SJCRH30 (cell line): ENCODE measurements at places on chromosomes 12 and 14. TPM values are rescaled to one million over a fixed set of nuclear protein-coding genes. Genes with fewer than 3 reads are reported as not detected.

GRCh38 chr12:112905451-112906089 lies 1.2 kb upstream of the OAS1 start:
- no peak for DNase-seq

GRCh38 chr14:51783765-51784164 lies 76.6 kb upstream of the GNG2 start:
- DNase-seq = no peak

The GPR132 gene
- 0.40 and 0.63 TPM in 2 replicates for total RNA-seq

DNA sequence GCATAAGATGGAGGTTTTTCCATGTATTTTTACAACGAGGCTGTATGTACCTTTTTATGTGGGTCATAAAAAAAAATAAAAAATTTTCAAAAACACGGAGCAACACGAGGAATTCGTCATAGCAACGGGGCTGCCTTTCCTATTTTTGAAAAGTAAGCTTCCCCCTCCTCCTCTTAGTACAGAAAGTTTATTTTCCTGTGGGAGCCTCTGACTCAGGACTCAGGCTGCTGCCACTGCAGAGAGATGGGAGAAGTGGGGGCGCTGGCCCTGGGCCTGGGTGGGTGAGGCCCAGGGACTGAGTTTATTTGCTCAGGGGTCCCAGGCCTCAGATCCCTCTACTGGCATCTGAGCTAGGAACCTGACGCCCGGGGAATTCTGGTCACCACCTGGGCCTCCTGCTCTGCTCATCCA lies 10.2 kb upstream of the CMKLR1 start:
- no peak for DNase-seq

DNA sequence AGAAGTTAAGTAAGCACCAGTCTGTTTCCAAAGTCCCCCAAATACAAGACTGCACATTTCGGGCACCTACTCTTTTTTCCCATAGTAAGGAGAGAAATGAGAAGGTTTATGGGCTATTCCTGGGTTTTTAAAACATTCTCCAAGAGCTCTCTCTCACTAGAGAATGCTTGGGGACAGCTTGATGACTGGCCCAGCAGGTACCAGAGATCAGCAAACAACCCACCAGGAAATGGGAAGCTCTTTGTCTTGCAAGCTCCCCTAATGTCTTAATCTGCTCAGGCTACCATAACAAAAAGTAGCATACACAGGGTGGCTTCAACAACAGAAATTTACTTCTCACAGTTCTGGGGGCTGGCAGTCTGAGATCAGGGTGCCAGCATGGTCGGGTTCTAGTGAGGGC lies 41.8 kb upstream of the CRY1 start:
- no peak for DNase-seq

The KLHL33 gene
- total RNA-seq = not detected in 2 replicates

- no peak for DNase-seq
Measured at GRCh38 chr14:69685218-69685616, 73.8 kb downstream of the SUSD6 start.

The KCNC2 gene
- total RNA-seq = not detected in 2 replicates

GRCh38 chr12:4710113-4710512 lies 10.1 kb upstream of the GALNT8 start:
- no peak for DNase-seq

The MUCL1 gene
- not detected in 2 replicates for total RNA-seq

DNA sequence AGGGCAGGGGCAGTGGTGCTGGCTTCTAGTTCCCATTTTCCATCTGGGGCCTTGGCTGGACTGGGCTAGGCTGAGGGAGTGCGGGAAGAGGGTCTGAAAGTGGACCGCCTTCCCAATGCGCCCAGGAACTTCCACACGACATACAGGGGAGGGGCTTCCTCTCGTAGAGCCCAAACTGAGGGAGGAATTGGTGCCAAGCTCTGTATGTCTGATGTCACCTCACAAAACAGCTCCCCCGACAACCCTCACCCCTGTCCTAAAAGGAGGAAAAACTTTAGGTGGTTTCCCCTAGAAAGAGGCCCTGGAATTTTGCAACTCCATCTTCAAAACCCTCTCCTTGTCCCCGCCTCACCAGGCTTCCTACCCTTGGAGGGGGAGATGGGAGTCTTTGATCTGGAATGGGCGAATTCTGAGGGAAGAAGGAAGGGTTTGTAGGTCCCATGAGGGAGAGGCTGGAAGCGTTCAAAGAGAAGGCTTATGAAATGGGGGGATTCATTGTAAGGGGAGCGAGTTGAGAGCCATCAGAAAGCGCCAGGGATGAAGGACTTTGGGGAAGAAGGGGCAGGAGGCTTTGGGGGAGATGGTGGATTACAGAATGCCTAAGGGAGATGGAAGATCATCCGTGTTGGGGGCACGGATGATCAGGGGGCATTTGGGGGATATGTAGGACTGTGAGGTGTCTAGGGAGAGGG lies 844 bp downstream of the GLTP start:
- DNase-seq = no peak

The CACNA1C gene
- not detected in 2 replicates for total RNA-seq

DNA sequence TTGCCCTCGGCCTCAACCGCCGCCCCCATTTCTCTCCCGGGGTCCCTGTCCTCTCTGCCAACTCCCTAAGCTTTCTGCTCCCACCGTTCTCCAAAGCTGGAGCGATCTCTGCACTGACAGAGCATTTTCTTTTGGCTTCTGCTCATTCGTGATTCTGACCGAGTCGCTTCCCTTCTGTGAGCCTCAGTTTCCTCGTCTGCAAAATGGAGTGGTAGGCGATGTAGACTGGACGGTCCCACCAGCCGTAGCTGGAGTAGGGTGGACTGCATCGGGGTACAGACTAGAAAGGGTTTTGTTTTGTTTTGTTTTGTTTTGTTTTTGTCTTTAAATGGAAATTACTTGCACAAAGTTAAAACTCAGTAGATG lies 2.4 kb downstream of the VSX2 start:
- DNase-seq = no peak

DNA sequence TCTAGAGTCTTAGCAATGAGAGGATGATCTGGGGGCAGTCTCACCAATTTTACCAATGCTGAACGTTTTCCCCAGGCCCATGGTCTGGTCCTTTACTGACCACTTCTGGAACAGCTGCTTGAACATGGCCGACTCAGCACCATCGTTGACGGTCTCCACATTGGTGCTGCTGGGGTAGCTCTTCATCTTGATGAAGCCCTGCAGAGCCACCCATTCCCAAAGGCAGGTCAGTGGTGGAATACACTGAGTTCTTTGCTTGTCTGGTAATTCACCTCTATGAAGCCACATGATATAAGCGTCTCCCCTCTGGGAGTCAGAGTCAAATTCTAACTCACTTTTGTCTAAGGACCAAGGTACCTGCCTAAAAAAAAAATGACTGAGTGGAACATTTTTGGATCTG lies 10.2 kb downstream of the AVIL start:
- DNase-seq = no peak

DNA sequence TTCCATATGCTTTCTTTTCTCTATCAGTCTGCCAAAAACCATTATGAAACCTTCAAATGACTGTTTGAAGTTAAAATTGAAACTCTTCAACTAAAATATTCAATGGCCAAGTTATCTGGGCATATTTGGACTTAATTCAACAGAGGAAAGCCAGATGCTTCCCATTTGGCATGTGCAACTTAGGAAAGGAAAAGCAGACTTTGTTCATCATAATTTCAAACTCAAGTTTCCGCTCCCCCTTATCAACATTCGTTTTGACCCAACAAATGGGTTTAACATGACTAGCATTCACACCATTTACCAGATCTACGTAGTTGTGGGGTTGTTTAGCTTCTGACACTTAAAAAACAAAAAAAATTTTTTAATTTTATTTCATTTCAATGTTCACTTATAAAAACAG lies 75.7 kb downstream of the PLEKHG7 start:
- DNase-seq = no peak

GRCh38 chr14:68216079-68216478 lies 396.5 kb downstream of the RAD51B start:
- DNase-seq = no peak

- DNase-seq = peak; percentile 60
Measured at GRCh38 chr12:52202361-52203078, 10.7 kb upstream of the KRT80 start.

- DNase-seq = no peak
Measured at GRCh38 chr14:38989922-38990546, 113.0 kb downstream of the SEC23A start.

- DNase-seq = no peak
Measured at GRCh38 chr14:94907626-94908261, 137.8 kb upstream of the GSC start.

The CYP27B1 gene
- total RNA-seq = 72.6 and 97.4 TPM in 2 replicates

The FSCB gene
- not detected in 2 replicates for total RNA-seq

DNA sequence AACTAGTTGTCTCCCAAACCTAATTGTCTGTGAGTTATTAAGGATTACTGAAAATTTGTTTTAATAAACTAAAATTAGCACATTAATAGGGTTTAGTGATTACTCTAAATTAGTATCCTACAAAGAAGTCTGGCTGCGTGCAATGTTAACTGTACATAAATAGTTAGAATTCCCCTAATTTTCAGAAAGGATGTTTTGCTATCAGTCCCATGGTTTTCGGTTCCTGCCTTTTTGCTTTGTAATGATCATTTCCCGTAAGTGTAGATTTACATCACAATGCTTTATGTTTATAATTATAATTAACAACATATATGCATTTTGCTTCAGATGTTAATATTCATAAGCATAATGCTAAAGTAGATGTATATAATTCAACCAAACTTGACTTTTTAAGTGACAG lies 19.8 kb upstream of the LYZ start:
- no peak for DNase-seq

GRCh38 chr12:123990511-123990910 lies 17.5 kb downstream of the ZNF664 start:
- DNase-seq = no peak

The NRL gene
- 3.5 and 4.4 TPM in 2 replicates for total RNA-seq

DNA sequence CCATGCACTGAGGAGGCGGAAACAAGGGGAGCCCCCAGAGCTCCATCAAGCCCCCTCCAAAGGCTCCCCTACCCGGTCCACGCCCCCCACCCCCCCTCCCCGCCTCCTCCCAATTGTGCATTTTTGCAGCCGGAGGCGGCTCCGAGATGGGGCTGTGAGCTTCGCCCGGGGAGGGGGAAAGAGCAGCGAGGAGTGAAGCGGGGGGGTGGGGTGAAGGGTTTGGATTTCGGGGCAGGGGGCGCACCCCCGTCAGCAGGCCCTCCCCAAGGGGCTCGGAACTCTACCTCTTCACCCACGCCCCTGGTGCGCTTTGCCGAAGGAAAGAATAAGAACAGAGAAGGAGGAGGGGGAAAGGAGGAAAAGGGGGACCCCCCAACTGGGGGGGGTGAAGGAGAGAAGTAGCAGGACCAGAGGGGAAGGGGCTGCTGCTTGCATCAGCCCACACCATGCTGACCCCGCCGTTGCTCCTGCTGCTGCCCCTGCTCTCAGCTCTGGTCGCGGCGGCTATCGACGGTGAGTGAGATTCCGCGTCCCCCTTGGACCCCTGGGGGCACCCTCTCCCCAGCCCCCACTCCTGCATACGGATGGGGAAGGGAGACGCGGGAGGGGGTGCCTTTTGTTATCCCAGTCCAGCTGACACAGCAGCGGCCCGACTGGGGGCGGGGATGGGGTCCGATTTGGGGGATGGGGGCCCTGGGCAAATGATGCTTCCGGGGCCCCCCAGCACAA lies 400 bp downstream of the LRP1 start:
- DNase-seq = peak; percentile 82

DNA sequence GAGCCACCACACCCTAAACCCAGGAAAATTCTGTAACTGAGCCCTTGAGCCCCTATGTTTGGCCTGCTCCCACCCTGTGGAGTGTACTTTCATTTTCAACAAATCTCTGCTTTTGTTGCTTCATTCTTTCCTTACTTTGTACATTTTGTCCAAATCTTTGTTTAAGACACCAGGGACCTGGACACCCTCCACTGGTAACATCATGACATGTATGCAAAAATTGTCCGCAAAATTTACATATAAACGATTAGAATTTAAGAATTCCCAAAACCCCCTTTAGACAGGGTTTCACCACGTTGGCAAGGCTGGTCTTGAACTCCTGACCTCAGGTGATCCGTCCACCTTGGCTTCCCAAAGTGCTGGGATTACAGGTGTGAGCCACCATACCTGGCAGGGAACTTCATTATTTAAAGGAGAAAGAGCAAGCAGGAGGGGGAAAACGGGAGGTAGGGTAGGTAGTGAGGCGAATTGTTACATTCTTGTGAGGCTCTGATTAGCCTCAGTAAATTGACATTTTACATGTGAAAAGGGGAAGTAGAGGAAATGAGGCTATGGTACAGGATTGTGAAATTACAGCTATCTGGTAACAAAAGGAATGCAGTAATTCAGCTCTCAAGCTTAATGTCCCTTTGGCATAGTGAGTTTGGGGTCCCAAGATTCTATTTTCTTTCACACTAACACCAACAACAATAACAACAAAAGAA lies 27.6 kb downstream of the TUBA1A start:
- DNase-seq = no peak

GRCh38 chr12:14937689-14938088 lies 648 bp downstream of the ERP27 start:
- no peak for DNase-seq
